ENCODE measurements at places on chromosomes 11 and 22. TPM values are rescaled to one million over a fixed set of nuclear protein-coding genes. Genes with fewer than 3 reads are reported as not detected.

DNA sequence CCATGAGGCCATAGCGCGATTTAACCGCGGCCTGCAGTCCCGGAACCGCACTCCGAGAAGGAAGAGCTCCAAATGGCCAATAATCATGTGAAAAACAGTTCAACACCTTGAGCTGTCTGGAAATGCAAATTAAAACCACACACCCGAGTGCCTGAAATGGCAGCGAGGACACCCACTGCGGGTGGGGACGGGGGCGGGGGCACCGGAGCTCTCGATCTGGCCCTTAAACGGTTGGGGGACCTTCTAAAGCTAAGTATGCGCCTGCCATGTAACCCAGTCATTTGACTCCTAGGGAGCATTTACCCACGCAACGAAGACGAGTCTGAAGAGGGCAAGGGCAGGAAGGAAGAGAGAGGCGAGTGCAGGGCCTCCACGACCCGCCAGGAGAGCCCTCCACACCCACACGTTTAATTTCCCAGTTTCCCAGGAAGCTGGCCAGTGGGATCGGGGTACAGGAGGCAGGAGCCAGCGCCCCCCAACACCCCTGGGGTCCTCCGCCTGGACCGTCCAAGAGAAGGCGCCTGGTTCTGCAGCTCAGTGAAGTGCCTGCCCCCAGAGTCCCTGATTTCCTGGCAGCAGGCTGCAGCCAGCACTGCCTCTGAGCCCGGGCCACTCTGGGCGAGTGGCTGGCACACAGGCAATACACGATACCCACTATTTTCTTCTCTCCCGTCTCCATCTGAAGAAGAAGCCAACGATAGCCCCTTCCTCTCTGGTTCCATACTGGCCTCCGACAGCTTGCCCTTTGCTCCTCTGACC, 1.7 kb downstream of the TTLL8 start:
- DNase-seq: no peak

DNA sequence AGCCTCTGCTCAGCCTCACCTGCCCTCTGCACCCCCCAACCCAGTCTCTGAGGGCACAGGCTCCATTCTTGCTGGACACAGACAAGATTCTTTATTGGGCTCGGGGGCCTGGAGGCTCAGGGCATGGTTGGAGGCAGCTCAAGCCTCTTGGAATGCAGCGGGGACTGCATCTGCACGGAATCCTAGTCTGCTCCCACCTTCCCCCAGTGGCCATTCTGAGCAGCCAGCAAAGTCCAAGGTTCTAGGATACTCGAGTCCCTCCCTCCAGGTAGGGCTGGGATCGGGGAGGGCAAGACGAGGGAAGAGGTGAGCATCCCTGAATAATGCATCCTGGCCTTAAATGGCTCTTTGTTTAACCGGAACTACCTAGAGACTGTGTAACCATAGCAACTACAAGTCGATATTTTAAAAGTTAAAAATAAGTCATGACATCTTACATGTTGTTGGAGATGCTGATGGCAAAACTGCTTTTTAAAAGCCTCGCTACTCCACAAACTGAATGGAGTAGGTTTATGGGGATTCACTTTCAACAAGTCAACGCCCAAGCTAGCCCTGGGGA, 10.7 kb upstream of the IGSF22 start:
- no peak for DNase-seq

GRCh38 chr11:134780486-134781147, 368.6 kb upstream of the B3GAT1 start:
- no peak for DNase-seq

- no peak for DNase-seq
Measured at GRCh38 chr11:68527585-68527984, 67.0 kb downstream of the PPP6R3 start.

DNA sequence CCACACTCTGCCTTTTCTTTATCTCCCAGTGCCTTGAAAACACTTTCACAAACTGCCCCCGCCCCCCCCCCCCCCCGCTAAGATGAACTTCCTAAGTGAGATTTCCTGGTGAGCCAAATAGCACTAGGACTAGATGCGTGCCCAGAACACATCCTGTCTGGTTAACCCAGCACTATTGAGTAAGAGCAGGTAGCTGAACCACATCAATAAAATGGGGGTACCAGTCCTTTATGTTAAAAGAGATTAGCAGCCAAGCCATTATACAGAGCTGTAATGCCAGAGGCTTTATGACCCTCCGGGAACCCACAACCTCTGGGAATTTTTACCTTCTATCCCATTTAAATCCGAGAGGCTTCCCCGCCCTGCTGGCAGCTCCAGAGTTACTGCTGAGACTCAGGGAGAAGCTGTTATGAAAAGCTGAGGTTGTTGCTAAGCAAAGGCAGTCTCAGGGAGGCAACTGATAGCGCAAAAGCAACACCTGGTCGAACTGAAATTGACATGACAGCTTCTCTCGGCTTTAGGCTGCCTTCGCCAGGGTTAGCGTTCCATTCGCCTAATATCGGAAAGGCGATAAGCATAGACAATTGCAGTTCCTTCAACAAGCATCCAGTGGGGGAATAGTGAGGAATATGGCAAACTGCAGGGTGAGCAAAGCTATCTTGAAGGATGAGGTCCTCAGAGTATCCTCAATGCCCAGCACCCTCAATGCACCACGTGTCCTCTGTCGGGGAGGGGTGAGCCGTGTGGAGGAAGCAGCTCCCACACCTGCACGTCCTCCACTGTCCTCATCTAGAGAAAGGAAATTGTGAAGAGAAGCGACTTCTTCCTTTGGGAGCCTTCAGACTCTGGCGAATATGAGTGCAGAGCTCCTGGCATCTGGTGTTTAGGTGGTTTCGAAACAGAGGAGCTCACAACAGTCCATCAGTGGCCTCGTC, 977.0 kb downstream of the NTM start:
- no peak for DNase-seq

DNA sequence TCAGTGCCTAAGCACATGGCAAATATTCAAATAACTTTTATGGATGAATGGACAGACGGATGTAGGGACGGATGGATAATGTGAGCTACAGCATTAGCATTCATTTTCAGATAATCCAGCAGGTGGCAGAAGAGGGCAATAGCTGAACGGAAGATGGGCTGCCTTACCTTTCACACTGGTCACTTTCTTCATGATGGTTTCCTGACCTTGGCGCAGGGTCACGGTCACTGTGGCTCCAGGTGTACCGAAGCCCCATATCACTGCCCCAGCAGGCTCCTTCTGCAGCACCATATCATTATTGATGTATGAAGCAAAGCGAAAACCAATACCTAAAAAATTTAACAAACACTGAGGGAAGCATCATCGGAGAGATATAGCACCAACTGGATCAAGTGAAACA, 4.3 kb downstream of the SIAE start:
- peak; percentile 13 for DNase-seq

DNA sequence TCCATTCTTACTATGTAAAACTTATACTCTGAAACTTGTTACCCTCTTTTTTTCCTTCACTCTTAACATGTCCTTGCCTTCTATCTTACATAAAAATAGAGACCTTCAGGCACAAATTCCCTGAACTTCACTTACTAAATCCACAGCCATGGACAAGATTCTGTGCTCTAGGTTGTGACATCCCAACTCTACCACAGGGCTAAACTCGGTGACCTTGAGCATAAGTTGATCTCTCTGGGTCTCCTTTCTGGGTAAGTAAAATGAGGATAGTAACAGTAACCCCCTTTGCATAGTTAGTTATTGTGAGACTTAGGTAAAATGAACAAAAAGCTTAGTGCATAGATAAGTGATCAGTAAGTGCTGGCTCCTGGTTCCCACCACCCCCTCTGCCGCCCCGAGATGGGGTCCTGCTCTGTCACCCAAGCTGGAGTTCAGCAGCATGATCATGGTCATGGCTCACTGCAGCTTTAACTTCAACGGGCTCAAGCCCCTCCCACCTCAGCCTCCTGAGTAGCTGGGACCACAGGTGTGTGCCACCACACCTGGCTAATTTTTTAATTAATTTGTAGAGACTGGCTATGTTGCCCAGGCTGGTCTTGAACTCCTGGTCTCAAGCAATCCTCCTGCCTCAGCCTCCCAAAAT, 20.1 kb downstream of the C11orf58 start:
- no peak for DNase-seq

CECR2 gene
- 15.7 TPM for total RNA-seq

GGT5 gene
- total RNA-seq: 0.89 TPM

DNA sequence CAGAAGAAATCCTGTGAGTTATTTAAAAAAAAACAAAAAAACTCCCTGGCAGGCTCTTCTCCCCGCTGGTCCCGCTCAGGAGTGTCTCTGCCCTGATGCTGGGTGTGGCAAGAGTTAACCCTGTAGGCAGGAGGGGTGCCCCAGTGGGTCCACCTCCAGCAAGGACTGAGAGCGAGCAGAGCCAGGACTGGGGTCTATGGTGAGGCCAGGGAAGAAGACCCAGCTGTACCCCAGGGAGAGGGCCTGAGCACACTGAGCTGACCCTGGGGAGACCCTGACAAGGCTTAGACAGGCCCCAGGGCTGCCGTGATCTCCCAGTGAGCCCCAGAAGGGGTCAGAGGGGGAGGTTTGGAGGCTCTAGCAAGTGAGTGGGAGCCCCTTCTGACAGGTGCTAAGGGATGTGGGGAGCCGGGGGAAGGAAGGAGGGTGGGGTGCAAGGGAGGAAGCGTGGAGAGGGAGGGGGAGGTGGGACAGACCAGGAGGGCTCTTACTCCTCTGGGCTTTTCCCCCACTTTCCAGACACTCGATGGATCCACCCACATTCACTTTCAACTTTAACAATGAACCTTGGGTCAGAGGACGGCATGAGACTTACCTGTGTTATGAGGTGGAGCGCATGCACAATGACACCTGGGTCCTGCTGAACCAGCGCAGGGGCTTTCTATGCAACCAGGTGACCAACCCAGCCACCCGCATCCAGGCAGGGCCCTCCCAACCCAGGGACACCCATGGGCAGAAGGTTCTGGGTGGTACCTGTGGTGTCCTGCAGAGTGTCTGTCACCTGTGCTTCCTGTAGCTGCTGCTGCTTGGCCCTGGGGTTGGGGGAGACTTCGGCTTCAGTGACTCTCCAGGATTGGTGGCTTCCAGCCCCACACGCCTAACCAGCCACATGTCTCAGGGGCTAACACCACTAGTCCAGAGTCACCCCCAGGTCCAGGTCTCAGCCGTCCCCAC, 6.4 kb downstream of the APOBEC3G start:
- no peak for DNase-seq

DNA sequence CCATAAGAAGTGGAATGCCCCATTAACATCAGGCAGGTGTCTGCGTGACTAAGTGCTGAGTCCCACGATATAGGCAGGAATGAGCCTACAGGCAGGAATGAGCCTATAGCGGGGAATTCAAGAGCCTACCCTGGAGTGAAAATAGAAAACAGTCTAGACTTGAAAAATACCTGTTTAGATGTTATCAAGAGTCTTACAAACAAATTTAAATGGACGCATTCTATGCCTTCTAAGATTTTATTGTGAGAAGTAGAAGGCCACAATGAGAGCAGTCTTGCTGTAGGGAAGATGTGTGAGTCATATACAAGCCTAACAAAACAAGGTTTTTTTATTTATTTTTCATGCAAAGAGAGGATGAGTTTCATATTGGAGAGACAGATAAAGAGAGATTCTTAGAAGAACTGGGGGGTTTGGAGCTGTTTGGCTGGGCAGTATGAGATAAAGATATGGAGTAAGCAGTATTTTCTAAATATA, 200.8 kb upstream of the ZC3H12C start:
- peak; percentile 6 for DNase-seq

DNA sequence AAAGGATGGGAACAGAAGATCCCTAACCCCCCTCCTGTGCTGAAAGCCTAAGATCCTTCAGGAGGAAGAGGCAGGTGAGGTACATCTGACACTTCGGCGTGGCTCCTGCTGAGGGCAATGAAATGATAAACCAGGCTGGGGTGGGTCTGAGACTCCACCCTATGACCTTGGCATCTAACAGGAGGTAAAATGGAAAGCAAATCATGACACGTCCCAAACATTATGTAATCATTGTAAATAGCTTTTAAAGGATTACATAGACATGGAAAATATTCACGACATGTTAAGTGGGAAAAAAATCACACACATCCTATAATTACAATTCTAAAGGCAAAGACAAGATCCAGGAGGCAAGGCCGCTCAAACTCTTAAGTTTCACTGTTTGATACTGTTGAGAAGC, 70.5 kb downstream of the LINC01488 start:
- DNase-seq: no peak

DNA sequence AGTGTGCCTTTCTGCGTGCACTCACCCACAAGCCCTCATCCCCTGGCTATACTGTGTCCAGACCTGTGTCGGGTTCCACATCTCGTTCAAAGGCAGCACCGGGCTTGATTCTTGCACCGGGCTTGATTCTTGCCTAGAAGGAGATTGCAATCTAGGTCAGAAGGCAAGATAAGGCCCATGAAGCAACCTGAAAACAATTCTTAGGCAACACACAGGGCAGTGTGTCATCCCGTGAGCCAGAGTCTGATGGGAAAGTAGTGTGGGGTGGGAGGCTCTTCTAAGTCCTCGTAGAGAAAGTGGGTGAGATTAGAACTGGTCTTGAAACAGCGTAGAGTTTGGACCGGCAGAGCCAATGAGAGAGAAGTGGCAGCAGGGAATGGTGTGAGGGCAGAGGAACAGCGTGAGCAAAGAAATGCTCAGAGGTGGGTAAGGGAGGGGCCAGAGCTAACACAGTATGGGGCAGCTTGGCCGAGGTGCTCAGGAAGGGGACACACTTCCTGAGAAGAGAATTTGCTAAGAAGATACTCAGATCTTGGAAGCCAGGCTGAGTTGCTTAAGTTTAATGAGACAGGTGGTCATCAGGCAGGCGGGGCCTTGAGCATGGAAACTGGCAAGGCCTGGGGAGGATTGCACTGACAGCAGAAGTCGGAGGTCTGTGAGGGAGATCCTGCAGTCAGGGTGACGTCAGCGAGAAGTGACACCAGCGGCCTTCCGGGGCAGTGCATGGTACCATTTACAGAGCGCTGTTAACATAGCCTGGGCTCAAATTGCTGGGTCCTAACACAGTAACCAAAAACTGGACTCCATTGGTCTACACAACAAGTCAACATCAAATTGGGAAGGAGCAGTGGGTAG, 40.7 kb upstream of the DKK3 start:
- peak; percentile 20 for DNase-seq

GRCh38 chr22:28674121-28674563, 5.5 kb downstream of the TTC28 start:
- DNase-seq: peak; percentile 69

GRCh38 chr22:41690476-41690875, 1.8 kb upstream of the SNU13 start:
- DNase-seq: no peak

SLC17A6 gene
- total RNA-seq: not detected

TUBA8 gene
- 0.79 TPM for total RNA-seq

CHST1 gene
- total RNA-seq: 2.6 TPM

GRCh38 chr22:35376728-35377472, 4.0 kb upstream of the HMOX1 start:
- DNase-seq: peak; percentile 96

DNA sequence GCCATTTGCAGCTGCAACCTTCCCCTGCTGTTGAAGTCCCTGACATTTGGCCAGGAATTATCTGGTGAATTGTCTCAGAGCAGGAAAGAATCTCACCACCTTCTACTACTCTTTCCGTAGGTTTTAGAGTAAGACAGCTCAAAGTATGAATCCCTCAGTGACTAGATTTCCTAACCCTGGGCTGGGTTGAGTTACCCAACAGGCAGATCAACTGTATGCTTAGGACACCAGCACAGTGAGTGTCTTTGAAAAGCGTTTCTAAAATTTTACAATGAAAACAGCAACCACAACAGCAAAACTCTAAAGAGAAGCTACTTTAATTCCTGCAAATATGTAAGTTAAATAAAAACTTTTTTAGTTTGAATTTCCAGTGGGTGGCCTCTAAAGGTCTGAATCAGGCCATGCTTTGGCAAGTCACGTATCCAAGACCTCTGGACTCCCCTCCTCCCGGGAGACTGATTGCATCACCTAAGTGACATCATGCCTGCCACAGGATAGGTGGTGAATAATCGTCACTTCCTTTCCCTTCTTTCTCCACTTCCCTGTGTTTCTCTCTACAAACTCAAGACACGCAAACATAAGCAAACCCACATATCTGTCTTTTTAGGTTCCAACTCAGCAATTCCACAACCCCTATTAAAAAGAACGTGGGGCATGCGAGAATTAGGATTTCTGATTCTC, 7.8 kb downstream of the OR8B12 start:
- DNase-seq: no peak
